ENCODE measurements at places on chromosomes 3 and 15.
A peak's percentile ranks its signal among the peaks of the same experiment; 100 is the strongest.

- no peak for DNase-seq
Measured at GRCh38 chr15:55802600-55803376, 59.8 kb upstream of the PRTG start.

GRCh38 chr3:184685646-184686045 lies 26.2 kb downstream of the MAGEF1 start:
- no peak for DNase-seq

DNA sequence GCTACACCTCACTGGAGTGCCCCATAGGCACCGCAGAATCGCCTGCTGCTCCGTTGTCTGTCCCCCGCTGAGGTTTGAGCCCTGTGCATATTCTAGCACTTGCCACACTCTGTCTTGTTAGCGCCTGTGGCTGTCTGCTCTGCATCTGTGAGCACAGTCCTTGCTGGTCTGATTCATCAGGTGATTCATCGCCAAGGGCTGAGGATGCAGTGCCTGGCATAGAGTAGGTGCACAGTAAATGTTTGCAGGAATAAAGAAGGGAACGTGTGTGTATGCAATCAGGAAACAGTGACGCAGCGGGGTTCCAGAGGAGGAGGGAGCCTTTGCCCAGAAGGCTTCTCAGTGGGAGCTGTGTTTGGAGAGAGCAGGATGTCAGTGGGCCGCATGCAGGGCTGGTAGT lies 124.0 kb upstream of the PLXNA1 start:
- peak; percentile 76 for DNase-seq

GRCh38 chr3:175153595-175153994 lies 294.5 kb downstream of the NAALADL2 start:
- no peak for DNase-seq

- DNase-seq, result no peak
Measured at GRCh38 chr15:26807517-26808427, 34.9 kb upstream of the GABRB3 start.

DNA sequence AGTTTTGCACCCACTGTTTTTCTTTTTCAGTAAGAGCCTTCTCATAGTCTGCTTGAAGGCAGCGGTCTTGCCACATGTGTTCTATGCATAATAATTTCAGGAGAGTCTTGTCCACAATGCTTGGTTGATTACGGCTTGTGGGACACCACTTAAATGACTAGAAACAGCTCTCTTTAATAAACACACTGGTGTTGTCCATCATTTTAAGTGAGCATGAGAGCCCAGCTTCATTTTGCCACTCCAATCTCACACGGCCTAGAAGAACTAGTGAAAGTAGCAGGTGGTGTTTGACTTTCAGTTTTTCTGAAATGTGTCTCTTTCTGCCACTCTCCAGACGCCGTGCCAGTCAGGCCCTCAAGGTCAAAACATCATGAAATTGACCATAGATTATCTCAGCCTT lies 292.1 kb downstream of the LPP start:
- DNase-seq, result no peak

GRCh38 chr3:23329471-23330105 lies 126.5 kb downstream of the UBE2E2 start:
- DNase-seq, result no peak

- no peak for DNase-seq
Measured at GRCh38 chr3:30626443-30627180, 20.2 kb downstream of the TGFBR2 start.

GRCh38 chr3:9241956-9242355 lies 7.5 kb downstream of the SRGAP3 start:
- DNase-seq, result no peak

- no peak for DNase-seq
Measured at GRCh38 chr3:16633948-16634347, 28.7 kb upstream of the DAZL start.

- DNase-seq, result no peak
Measured at GRCh38 chr3:164004205-164004604, 1074.1 kb downstream of the SI start.

- no peak for DNase-seq
Measured at GRCh38 chr3:95899494-95899893, 914.9 kb upstream of the EPHA6 start.

GRCh38 chr3:124928333-124929202 lies 6.0 kb downstream of the MUC13 start:
- DNase-seq, result no peak

DNA sequence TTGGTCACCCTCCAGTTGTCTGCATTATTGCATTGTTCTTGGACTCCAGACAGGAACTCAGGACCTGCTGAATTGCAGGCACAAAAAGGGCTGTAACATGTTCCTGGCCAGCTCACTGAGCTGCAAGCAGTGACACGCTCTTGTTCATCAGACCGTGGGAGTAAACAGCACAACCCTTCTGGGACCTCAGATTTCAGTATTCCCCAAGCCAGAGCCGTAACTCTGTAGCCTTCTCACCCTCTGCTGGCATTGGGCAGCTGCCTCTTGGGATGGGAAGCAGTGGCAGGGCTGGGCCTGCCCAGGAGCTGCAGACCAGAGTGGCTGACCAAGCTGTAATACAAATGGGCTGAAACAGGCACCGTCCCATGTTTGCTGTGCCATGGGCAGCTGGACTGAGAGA lies 607.1 kb upstream of the BCHE start:
- no peak for DNase-seq

DNA sequence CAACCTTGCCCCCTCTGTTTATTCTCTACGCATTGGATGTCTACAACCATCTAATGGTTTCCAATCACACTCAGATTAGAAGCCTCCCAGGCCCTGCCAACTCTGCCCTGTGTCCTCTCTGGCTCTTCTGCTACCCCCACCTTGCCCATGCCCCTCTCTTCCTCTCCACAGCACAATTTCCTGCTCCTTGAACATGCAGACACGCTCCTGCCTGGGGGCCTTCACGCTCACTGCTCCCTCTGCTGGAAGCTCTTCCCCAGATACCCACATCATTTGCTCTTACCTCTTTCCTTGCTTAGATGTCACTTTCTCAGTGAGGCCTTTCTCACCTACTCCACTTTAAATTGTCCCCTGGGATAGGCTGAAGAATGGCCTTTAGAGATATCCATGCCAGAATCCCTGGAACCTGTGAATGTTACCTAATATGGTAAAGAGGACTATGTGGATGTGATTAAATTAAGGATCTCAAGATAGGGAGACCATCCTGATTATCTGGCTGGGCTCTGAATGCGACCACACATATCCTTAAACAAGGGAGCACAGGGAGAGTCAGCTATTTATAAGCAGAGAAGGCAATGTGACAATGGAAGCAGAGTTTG lies 9.9 kb downstream of the KY start:
- DNase-seq, result no peak

GRCh38 chr3:45464336-45465170 lies 76.2 kb downstream of the LARS2 start:
- peak; percentile 31 for DNase-seq

GRCh38 chr3:194671511-194671899 lies 486 bp downstream of the LSG1 start:
- DNase-seq, result no peak

DNA sequence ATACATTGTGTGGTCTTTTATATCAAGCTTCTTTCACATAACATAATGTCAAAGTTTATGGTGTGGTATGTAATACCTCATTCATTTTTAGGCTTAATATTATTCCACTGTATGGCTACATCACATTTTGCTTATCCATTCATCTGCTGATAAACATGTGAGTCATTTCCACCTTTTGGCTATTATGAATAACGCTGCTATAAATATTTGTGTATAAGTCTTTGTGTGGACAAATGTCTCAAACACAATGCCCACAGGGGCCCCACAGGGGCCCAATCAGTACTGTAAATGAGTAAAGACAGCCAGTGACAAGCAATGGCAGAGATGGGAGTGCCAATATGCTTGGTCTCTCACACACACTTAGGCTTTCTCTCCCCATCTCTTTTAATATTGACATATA lies 54.2 kb downstream of the PIK3R4 start:
- no peak for DNase-seq

DNA sequence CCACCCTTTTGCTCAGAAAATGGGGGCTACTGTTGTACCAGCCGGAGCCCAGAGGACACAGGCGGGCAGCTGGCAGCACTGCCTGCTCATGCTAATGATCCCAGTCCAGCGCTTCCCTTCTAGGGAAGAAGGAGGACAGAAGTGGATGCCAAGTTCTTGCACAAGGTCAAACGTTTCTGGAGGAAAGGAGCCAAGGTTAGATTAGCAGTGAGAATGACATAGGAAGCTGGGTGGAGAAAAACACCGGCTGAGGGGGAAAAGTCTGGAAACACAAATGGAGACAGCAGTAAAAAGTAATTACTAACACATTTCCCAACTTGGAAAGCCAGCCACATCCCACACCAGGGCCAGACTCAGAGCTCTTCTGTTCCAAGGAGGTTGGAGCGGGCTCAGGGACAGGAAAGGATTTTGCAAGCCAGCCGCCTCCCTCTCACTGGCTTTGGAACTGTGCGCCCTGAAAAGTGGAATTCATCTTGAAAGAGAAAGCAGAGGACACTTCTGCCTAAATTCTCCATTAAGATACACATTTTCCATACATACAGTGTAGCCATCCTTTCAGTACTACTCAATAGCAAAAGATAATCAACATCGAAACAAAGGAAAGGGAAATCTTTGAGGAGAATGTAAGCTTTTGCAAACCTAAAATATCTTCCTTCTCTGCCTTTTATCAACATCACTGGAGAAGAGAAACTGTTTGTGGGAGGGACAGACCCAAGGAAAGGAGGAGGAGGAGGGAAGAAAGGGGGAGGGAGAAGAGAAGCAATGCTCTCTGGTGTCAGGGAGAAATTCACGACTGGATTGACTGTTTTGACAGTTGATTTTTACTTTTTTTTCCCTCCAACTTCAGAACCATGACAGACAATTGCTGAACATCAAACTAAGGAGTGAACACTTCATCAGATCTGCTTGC lies 133.6 kb downstream of the CD47 start:
- no peak for DNase-seq

DNA sequence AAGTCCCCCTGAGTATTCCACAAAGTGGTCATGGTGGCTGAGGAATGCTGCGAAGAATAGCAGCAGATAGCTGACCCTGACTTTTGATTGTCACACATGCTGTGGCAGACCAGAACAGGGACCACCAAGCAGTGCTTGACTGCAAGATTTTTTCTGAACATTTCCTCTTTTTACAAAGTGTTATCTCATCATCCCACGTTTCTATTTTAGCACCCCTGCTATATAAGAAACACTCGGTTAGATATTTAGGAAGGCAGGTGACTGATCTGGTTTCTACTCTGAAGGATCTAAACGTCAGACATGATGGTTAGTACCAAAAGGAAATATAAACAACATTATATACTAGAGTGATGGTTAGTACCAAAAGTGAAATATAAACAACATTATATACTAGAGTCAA lies 9.1 kb downstream of the SLC25A26 start:
- DNase-seq, result no peak

GRCh38 chr3:169475576-169475975 lies 187.9 kb downstream of the MECOM start:
- DNase-seq, result no peak

- no peak for DNase-seq
Measured at GRCh38 chr3:170274641-170275040, 52.4 kb downstream of the PRKCI start.

- DNase-seq, result no peak
Measured at GRCh38 chr3:48476426-48477053, 27.4 kb downstream of the SHISA5 start.

- DNase-seq, result no peak
Measured at GRCh38 chr3:127566833-127567232, 23.7 kb downstream of the TPRA1 start.

- no peak for DNase-seq
Measured at GRCh38 chr3:73448041-73448440, 176.7 kb downstream of the PDZRN3 start.

DNA sequence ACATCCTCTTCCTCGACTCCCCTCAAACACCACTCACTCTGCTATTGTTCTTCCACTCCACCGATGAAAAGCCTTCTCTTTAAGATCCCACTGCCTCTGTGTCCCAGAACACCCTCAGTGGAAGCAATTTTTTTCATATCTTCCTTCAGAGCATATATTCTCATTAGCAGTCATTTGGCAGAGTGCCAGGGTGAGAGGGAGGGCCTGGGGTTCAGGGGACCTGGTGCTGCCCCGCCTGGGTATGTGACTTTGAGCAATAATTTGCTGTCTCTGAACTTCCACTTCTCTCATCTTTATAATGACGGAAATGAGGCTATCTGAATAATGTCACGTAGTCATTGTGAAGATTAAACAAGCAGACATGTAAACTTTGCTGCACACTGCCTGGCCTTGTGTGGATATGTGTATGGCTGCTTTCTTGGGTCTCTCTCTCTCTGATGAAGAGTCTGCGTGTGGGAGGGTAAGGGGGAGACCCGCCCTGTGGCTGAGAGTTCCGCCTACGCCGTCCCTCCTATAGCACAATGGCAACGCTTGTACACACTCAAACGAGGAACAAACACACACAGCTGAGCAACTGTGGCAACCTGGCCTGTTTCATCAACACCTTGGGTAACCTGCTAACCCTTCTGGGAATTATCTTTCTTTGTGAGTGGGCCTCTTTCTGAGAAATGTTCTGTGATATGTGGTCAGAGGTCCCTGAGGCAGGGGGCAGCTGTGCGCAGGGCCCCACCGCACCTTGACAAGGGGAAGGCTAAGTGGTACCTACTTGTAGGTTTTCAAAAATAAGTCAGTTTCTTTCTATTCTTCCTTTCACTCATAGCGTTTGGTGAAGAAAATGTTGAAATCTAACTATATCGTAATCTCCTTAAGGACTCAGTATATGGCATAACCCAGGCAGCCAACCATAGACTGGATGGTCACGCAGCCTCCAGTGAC lies 369.8 kb downstream of the SV2B start:
- DNase-seq, result no peak

DNA sequence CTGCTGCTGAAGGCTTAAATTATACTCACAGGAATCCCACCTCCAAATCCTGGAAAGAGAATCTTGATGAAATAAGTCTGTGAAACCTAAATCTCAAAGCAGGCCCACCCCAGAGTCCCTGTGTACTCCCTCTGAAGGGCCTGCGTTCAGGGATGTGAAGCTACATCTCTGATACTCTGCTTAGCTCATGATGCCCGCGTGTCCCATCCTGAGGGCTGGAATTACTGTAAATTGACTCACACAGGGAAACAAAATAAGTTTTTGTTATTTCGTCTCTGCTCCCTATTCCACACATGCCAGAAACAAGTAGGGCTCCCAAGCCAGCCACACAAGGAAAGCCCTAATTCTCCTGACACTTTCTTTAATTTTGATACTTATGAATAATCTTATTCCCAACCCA lies 10.9 kb upstream of the PLCL2 start:
- DNase-seq, result no peak

GRCh38 chr15:67080900-67081431 lies 15.6 kb downstream of the SMAD3 start:
- no peak for DNase-seq

GRCh38 chr3:193240850-193241706 lies at the start of gene PLAAT1:
TSS of gene PLAAT1 (plus strand) at chr3:193241222. CDS start at chr3:193255651, 14,429 bp downstream.
- peak; percentile 30 for DNase-seq

Data from anterior cingulate cortex (tissue), 58 donors.